Ovary (tissue), 10 donors: ENCODE measurements at places on chromosomes 12 and 14. TPM values are rescaled to one million over a fixed set of nuclear protein-coding genes. Genes with fewer than 3 reads are reported as not detected.

DNA sequence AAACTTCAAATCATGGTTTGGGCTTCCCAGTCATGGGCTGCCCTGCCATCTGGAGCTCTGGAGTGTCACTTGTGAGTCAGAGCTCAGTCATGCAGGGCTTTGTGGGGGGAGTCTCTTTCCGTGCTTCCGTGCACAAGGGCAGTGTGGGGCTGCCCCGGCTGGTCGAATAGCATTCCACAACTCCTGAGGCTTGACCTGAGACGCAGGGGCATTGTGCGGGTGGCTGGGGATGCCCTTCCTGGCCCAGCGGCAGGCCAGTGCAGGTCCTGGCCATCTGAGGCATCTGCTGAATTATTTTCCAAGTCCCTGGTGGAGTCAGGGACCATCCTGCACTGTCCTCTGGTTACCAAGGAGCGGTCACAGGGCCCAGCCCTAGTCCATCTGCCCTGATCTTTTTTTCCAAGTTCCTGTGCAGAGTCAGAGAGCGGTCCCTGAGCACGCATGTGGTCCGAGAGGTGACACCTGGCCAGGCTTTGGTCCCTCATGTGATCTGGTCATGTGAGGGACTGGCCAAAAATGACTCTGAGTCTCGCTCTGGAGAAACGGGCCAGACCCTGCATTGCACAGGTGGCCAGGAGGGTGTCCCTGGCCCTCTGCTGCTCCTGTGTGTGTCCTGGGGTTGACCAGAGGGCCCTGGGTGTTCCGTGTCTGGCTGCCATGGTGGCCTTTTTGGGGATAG, 167.0 kb upstream of the ALG10B start:
- no peaks in the 10 kb centered on the region for H3K27me3 ChIP-seq
- H3K4me3 ChIP-seq = no peak overlapping the region
- no peaks in the 10 kb centered on the region for H3K36me3 ChIP-seq
- H3K27ac ChIP-seq = no peak overlapping the region

- no peak overlapping the region for H3K27ac ChIP-seq
- H3K4me1 ChIP-seq = peaks cover 10% of the 10 kb centered on the region
- no peak overlapping the region for H3K4me3 ChIP-seq
- H3K36me3 ChIP-seq = no peaks in the 10 kb centered on the region
- no peak for DNase-seq
Observed at GRCh38 chr12:94265966-94266745, 117.8 kb downstream of the PLXNC1 start.

DNA sequence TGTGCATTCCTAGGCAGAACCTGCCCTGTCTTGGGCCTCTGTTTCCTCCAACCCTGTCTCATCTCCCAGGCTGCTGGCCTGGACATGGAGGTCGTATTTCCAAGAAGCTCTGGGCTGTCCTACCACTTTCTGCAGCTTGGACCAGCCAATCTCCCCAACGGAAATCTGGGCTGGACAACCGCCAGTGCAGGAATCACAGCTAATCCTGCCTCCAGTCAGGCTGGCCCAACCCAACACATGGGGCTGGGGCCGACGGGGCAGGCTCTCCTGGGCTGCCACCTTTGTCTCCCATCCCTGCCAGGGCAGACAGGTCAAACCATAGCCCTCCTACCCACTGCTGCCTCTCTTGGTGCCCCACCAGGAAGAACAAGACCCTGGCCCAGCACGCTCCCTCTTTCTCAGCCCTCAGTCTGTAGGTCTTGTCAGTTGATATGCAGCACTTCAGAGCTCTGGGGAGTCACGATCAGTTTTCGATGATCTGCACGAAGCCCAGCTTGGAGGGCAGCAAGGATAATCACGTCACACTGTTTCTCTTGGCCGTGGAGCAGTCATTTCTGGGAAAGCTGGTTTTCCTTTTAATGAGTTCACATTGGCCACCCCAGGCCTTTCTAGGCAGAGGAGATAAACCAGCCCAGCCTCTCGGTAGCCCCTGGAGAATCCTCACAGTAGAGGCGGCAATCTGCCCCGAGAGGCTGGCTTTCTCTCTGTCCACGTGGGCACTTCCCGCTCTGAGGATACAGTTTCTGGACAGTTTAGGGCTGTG, 195.2 kb upstream of the PRMT8 start:
- DNase-seq = no peak
- H3K27ac ChIP-seq = no peak overlapping the region
- H3K27me3 ChIP-seq = no peaks in the 10 kb centered on the region

GRCh38 chr14:40986655-40987054, 620.0 kb upstream of the LRFN5 start:
- no peaks in the 10 kb centered on the region for H3K4me1 ChIP-seq
- DNase-seq = no peak
- no peak overlapping the region for H3K27ac ChIP-seq
- no peaks in the 10 kb centered on the region for H3K27me3 ChIP-seq
- H3K4me3 ChIP-seq = no peak overlapping the region
- no peaks in the 10 kb centered on the region for H3K36me3 ChIP-seq

GRCh38 chr12:1776170-1776921, 44.0 kb upstream of the LRTM2 start:
- H3K27me3 ChIP-seq = no peaks in the 10 kb centered on the region
- no peak for DNase-seq
- no peaks in the 10 kb centered on the region for H3K36me3 ChIP-seq
- no peak overlapping the region for H3K27ac ChIP-seq

DNA sequence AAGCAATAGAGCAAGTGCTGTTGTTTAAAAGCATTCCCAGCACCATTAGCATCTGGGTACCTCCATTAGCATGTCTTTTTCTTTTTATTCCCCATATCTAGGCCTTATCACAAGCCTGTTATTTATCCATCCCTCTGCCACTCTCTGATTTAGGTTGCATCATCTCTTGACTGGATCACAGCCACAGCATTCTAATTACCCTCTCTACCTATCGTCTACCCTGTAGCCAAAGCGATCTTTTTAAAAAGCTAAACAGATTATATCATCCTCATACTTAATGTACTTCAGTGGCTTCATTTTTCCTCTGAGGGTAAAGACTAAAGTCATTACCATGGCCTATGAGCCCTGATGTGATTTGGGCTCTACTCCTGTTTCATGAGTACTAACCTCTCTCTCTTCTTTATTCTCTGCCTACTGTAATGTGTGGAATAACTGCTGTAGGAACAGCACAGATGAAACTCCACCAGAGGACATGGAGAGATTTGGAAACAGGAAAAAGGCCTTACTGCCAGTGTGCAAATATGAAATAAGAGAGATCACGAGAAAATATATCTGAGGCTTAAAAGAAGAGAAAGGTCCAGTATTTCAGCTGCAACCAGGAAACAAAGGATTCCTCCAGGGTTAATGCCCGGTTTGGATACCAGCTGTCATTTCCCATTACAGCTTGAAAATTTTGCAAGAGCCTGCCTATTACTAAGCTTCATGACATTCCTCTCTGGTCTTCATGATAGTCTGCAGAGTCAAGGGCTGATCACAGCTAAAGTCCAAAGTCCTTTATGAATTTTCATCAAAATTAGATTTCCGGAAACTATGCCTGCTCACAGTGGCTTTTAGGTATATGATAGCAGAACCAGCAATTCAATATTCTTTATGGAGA, 422.5 kb upstream of the PDE3A start:
- no peak overlapping the region for H3K27ac ChIP-seq
- H3K36me3 ChIP-seq = no peaks in the 10 kb centered on the region
- DNase-seq = no peak
- no peaks in the 10 kb centered on the region for H3K27me3 ChIP-seq
- no peak overlapping the region for H3K4me3 ChIP-seq

- no peak overlapping the region for H3K27ac ChIP-seq
- no peak overlapping the region for H3K4me3 ChIP-seq
- no peaks in the 10 kb centered on the region for H3K4me1 ChIP-seq
- peaks cover 5% of the 10 kb centered on the region for H3K27me3 ChIP-seq
- no peaks in the 10 kb centered on the region for H3K36me3 ChIP-seq
Observed at GRCh38 chr14:86217523-86217922, 687.6 kb downstream of the FLRT2 start.

- H3K4me3 ChIP-seq = peak overlapping the region; percentile 7
- peaks cover 37% of the 10 kb centered on the region for H3K4me1 ChIP-seq
- no peaks in the 10 kb centered on the region for H3K36me3 ChIP-seq
- no peak for DNase-seq
Observed at GRCh38 chr12:57840726-57841125, 5.8 kb downstream of the CTDSP2 start.

DNA sequence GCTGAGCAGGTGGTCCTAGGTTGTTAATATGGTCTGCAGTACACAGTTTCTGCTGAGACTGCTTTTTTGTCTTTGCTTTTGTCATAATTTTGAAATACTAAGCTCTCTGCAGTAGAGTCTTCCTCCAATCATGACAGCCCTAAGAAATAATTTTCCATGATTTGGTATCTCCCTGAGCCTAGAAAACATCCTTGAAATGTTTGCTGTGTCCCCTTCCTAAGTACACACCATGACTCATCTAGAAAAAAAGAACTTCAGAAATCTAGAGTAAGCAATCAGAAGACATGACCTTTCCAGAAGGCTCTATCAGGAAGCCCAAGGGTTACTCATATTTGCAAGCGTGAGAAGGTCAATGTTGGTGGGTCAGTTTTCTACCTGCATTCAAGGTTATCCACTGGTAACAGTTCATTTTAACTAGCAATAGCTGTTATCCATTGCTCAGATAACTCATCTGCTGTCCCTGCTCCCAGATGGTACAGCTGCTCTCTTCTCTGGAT, 16.4 kb downstream of the DAD1 start:
- no peaks in the 10 kb centered on the region for H3K27me3 ChIP-seq
- H3K4me1 ChIP-seq = no peaks in the 10 kb centered on the region
- DNase-seq = no peak
- H3K36me3 ChIP-seq = no peaks in the 10 kb centered on the region
- no peak overlapping the region for H3K27ac ChIP-seq
- H3K4me3 ChIP-seq = no peak overlapping the region

GRCh38 chr12:52428121-52428520, 6.0 kb downstream of the KRT75 start:
- DNase-seq = no peak
- no peak overlapping the region for H3K27ac ChIP-seq
- H3K27me3 ChIP-seq = no peaks in the 10 kb centered on the region
- H3K36me3 ChIP-seq = no peaks in the 10 kb centered on the region

The SERPINA10 gene
- 0.05 TPM for total RNA-seq

The FOXN4 gene
- total RNA-seq = 0.20 TPM

The LRCOL1 gene
- total RNA-seq = 0.61 TPM

The ACRBP gene
- total RNA-seq = 0.64 TPM

The DCD gene
- not detected for total RNA-seq

The GLT8D2 gene
- total RNA-seq = 32.9 TPM
